ENCODE measurements at places on chromosomes 3 and 15.
A peak's percentile ranks its signal among the peaks of the same experiment; 100 is the strongest.

DNA sequence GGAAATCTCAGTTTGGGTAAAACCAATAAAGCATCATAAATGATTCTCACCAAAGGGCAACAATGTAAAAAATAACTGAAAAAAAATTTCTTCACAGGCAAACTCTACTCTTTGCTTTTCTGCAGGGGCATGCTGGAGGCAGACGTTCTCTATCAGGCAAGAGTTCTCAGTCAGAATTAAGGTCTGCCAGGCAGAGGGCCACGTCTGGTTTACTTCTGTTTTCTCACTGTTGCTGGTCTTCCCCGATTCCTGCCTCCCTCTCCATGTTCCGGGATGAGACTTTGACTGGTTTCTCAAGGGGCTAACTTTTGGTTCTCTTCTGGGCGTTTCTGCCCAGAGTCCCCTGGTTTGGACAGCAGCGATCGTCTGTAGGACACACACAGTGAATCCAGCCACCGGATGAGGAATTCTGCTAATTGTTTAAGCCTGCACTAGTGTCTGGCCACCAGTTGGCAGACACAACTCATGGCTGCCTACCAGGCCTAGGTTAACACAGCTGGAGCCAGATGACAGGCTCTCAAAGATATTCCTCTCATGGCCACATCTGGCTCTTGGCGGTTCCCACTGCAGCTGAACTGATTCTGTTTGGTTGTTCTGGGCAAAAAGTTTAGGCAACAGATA is 273.1 kb downstream of the FOXP1 start:
- DNase-seq, result no peak

DNA sequence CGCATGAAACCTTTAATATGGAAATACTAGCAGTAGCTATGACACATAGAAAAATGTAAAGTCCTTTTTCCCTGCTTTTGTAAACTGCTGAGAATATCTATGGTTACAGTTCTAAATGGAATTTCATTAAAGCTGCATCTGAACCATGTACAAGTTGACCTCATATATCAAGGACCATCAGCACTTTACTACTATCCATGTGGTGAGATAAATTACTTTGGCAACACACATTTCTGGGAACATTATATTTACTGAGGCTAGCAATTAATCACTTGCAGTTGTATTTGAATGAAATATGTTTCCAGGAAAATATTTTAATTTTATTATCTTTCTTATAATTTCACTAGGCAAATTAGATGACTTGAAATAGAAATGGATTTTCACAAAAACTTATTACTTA is 545.5 kb downstream of the NAALADL2 start:
- no peak for DNase-seq

- no peak for DNase-seq
Observed at GRCh38 chr3:149415484-149415883, 38.0 kb upstream of the TM4SF1 start.

GRCh38 chr3:56087451-56088053 is 380.7 kb downstream of the ERC2 start:
- no peak for DNase-seq

DNA sequence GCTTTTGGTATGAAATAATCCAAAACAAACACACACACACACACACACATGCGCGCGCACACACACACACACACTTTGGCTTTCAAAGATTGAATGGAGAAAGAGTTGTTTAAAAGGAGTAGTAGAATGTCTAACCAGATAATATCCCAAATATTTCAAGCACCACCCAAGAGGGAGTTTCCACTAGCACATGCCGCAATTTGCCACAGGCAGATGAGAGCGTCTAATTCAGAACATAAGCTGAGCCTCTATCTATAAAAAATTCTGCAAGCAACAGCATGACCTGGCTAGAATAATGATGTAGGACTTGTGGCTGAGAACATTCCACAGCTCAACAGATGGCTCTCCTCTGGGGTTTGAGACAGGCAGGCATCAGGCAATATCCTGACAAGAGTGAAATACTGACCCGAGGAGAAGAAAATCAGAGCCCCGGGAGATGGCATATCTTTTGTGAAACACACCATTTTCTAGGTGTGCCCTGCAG is 302.5 kb upstream of the GADL1 start:
- DNase-seq, result no peak

DNA sequence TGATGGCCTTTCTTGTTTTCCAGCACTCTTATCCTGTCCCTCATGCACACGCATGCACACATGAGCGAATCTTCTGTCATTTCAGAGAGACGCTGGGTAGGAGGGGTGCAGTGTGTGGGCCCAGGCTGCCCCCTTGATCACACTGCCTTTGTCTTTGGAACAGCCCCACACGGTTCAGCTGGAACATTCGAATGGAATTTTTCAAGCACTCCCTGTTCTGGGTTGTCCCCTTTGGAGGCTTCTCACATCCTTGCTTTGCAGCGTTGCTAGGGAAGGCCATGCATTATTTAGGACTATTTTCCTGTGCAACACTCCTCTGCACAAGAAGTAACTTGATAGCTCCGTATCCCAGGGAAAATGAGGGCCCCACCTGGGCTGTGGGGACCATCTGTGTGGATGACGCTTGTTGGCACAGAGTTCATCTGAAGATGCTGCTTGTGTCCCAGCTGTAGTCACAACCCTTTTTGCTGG is 78.4 kb downstream of the SPSB4 start:
- DNase-seq, result no peak

DNA sequence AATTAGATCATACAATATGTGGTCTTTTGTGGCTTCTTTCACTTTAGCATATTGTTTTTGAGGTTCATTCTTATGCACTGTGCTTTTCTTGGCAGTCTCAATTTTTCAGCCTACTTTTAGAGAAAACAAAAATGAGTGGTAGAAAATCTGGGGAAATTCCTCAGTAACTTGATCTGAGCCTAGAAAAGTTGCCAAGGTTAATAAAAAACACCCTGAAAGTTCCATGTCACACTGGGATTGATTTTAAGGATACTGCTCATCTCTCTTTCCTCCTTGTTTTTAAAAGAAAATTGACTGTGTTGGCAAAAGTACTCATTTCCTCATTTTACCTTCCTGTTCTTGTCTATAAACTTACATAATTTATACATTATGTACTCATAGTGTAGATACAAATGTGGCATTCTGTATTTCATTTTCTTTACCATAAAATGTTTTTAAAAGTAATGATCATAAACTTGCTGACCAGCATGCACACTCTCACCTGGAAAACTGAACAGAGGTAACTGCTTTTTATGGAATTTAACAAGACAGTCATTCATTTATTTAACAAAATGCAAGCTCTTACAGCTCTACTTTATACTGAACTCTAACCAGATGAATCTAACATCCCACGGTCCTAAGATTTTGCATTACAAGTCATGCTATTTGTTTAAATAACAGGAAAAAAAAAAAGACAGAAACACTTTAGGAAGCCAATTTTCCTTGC is 28.6 kb upstream of the SH3BP5 start:
- DNase-seq, result no peak

DNA sequence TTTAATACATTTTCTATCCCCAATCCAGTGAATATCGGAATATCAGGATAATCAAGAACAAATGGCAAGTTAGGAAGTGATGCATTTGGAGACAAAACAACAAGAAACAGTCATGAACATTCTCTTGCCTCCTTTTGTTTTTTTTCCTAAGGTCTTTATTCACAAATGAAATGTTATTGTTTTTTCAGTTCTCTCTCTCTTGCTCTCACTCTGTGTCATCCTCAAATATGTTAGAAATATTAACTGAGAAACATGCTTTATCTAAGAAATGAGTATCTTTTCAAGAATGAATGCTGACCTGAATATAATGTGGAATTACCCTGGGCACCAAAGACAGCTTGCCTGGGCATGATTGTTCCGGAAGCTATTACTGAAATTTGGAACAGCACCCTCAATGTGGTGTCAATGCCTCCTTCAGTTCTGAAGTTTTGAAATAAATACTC is 51.3 kb downstream of the RBMS3 start:
- DNase-seq, result no peak

- DNase-seq, result no peak
Observed at GRCh38 chr15:22936577-22937472, 43.3 kb downstream of the CYFIP1 start.

GRCh38 chr3:19221081-19221480 is 72.8 kb downstream of the KCNH8 start:
- no peak for DNase-seq

- DNase-seq, result no peak
Observed at GRCh38 chr15:76138436-76138835, 78.7 kb downstream of the TMEM266 start.

- DNase-seq, result no peak
Observed at GRCh38 chr15:89812011-89812846, 2.4 kb downstream of the ANPEP start.

DNA sequence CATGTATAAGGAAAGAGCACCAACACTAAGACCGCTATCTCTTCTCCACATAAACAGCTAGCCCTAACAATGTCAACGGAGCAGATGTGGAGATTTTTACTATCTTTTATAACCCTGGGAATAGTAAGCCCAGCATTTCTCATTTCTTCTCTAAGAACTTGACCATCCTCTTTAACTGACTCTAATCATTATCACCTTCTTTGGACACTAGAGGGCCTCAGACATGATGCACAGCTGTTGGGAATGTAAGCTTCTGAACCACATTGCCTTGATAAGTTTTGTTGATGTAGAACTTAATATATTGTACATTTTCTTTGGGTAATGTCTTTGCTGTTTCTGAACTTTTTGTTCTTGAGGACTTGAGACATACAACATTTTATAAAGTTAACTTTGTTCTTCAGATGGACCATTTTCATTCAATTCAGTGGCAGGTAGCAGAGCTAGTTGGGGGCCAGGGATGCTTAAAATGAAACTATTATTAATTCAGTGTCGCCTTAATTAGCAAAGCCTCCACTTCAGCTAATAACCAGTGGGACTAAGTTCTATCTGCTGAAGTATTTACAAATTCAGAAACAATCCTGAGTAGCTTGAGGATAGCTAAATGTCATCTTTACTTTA is 9.6 kb upstream of the TAGLN3 start:
- DNase-seq, result peak; percentile 39

GRCh38 chr15:57205027-57205855 is 171.1 kb upstream of the CGNL1 start:
- no peak for DNase-seq

DNA sequence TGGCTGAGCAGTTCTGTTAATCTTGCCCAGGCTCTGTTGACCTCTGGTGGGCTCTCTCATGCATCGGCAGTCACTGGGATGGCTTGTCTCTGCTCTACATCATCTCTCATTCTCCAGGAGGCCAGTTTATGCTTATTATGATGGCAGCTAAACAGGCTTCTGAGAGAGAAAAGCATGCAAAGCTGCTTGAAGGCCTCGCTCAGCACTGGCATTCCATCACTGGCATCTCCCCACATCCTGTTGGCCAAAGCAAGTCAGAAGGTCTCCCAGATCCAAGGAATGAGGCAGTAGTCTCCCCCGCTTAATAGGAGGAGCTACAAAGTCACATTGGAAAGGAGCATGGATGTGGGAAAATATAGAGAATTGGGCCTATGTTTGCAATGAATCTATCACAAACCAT is 212.6 kb downstream of the ZNF621 start:
- DNase-seq, result no peak

- DNase-seq, result no peak
Observed at GRCh38 chr15:40340740-40341400, at the start of gene CCDC9B. TSS of gene CCDC9B (minus strand) at chr15:40340939. CDS start at chr15:40340819, 120 bp downstream.

GRCh38 chr3:168647582-168647981 is 551.9 kb upstream of the GOLIM4 start:
- no peak for DNase-seq

DNA sequence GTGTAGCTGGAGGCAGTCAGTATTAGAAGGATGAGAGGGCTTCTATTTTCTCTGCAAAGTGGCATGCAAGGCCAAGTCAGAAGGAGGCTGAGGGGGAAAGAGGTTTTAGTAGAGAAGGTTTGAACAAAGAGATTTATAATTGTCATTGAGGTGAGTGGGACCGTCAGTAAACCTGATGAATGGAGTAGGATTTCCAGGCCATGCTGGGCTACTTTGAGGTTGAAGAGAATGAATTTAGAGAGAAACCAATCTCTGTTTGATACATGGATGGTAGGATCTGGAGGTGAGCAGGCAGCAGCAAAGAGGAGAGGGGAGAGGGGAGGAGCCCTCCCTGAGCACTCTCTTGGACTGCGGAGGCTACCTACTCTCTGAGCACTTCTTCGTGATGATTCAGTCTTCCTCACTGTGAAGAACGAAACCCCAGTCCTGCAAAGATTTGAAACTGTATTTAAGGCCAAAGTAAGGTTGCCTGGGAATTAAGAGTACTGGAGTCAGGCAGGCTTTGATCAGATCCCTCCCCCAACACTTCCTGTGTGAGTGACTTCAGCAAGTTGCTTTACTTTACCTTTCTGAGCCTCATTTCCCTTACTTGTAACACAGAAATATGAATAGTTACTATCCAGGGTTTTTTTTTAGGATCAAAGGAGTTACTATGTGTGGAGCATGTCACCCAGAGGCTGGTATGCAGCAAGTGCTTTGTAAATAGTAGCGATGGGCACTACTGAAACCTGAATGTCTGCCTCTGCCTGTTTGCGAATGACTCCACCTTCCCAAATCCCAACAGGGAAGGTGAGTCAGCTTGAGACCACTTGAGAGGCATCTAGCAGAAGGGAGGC is 75.8 kb downstream of the RPL39L start:
- no peak for DNase-seq

DNA sequence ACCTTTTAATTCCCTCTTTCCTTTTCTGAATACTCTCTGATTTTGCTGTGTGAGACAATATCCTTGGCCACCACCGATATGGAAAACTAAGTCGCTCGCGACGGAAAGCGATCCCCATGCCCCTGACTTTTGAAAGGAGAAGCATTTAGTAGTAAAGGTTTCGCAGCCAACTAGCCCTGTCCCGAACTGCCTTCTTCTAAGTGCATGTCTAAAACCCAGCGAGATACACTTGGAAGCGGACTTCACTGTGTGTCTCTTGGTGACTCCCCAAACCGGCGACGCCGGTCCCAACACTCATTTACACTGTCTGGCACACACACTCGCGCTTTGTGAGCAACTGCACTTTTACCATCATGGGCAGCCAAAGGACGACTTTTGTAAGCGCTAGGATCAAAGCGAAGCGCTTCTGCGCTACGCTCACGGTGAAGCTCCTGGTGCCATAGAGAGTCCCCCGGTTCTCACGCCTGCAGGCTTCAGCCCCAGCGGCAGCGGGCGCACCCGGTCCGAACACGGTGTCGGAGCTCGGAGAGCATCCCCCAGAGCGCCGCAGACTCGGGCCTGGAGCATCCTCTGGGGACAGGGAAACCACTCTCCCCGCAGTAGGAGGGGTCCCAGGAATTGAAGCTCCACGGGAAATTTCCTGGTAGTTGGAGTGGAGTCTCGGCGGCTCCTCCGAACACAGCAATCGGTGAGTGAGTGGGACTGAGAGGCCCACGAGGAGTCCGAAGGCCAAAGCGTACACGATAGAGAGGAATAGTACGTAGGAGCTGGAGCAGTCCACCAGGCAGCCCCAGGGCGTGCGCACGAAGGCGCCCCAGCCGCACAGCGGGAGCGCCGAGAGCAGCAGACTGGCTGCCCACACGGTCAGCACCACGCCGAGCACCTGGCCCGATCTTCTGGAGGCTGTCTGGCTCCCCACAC is 1.4 kb downstream of the GPR149 start:
- DNase-seq, result no peak

GRCh38 chr15:63233667-63234423 is 43.6 kb upstream of the APH1B start:
- DNase-seq, result no peak
